ENCODE measurements at places on chromosomes 6 and 20. TPM values are rescaled to one million over a fixed set of nuclear protein-coding genes. Genes with fewer than 3 reads are reported as not detected.

DNA sequence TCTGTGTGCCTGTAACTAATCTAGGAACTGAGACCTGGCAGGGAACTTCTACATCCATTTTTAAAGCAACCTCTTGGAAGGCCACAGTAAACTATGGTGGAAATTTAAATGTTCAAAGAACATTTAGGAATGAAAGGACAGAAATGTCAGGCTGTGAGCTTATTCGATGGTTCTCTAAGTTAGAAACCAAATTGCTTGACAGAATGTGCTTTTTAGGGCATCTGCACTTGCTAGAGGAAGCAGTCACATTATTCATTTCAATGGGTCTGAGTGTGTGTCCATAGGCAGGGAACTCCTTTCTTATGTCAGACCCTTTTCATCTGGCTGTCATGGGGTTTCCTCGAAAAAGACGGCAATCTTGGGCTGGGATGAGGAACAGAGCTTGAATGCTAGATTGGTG is 84.4 kb downstream of the PPP1R14C start:
- H3K27me3 ChIP-seq = peaks cover 35% of the 10 kb centered on the region
- no peaks in the 10 kb centered on the region for H3K36me3 ChIP-seq
- no peaks in the 10 kb centered on the region for H3K4me1 ChIP-seq
- no peak overlapping the region for H3K27ac ChIP-seq
- no peak overlapping the region for H3K4me3 ChIP-seq

The HMGA1 gene
- total RNA-seq = 520 TPM

The PRDM13 gene
- total RNA-seq = 0.05 TPM

GRCh38 chr6:27617046-27617687 is 144.3 kb upstream of the ZNF184 start:
- peaks cover 39% of the 10 kb centered on the region for H3K27me3 ChIP-seq
- DNase-seq = no peak
- H3K4me1 ChIP-seq = peaks cover 16% of the 10 kb centered on the region
- H3K27ac ChIP-seq = no peak overlapping the region
- peak overlapping the region; percentile 83 for H3K4me3 ChIP-seq

DNA sequence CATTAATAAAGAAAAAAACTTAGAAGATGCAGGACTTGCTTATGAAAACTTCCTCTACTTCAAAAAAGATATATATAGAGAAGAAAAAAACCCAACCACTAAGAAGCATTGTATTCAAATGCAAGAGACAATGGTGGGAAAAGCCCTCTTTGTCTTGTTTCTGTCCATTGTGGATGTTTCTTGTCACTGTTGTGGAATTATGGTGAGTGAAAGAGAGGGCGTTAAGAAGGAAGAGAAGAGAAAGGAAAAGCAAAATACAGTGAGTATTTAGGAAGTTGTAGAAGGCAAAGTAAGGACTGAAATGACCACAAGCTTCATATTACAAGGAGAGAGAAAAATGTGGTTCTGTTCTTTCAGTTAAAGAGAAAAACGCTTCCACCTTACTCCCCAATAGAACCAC is 14.1 kb upstream of the THBD start:
- H3K36me3 ChIP-seq = no peaks in the 10 kb centered on the region
- DNase-seq = no peak
- H3K27me3 ChIP-seq = peaks cover 17% of the 10 kb centered on the region
- no peaks in the 10 kb centered on the region for H3K4me1 ChIP-seq

DNA sequence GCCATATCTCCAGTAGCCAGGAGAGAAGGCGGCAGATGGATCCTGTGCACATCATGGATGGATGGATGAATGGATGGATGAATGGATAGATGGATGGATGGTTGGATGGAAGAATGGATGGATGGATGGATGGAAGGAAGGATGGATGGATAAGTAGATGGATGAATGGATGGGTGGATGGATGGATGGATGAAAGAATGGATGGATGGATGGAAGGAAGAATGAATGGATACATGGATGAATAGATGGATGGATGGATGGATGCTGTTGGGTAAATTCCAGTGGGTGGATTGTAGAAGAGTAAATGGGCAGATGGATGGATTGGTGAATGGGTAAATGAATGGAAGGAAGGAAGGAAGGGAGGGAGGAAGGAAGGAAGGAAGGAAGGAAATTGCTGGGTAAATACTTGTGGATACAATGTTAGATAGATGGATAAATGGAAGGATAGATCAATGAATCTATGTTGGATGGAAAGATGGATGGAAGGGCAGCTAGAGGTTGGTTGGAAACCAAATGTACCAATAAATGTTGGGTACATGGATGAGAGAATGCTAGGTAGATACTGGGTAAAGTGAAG is 19.5 kb downstream of the PTGIS start:
- H3K36me3 ChIP-seq = peaks cover 32% of the 10 kb centered on the region
- no peak overlapping the region for H3K4me3 ChIP-seq
- DNase-seq = no peak
- H3K4me1 ChIP-seq = peaks cover 25% of the 10 kb centered on the region
- no peaks in the 10 kb centered on the region for H3K27me3 ChIP-seq

DNA sequence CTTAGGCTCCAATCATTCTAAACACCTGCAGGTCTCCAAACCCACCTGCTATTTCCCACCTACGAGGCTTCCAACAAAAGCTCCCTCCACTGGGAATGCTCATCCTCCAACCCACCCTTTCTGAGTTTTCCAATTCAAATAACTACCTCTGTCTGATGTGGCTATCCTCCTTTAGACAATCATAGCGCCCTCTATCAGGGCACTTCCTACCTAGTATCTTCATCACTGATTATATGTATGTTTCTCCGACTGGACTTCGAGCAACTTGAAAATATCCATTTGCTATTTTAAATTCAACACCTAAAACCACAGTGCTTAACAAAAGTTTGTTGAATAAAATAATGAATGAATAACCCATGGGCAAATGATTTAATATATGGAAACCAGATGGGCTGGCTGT is 41.3 kb downstream of the MTFR2 start:
- H3K36me3 ChIP-seq = no peaks in the 10 kb centered on the region
- no peak overlapping the region for H3K27ac ChIP-seq
- DNase-seq = no peak
- H3K4me1 ChIP-seq = no peaks in the 10 kb centered on the region

GRCh38 chr20:44056010-44056698 is 130.8 kb downstream of the JPH2 start:
- peaks cover 11% of the 10 kb centered on the region for H3K27me3 ChIP-seq
- H3K4me1 ChIP-seq = peaks cover 8% of the 10 kb centered on the region
- peaks cover 17% of the 10 kb centered on the region for H3K36me3 ChIP-seq
- peak; percentile 86 for DNase-seq
- no peak overlapping the region for H3K4me3 ChIP-seq

DNA sequence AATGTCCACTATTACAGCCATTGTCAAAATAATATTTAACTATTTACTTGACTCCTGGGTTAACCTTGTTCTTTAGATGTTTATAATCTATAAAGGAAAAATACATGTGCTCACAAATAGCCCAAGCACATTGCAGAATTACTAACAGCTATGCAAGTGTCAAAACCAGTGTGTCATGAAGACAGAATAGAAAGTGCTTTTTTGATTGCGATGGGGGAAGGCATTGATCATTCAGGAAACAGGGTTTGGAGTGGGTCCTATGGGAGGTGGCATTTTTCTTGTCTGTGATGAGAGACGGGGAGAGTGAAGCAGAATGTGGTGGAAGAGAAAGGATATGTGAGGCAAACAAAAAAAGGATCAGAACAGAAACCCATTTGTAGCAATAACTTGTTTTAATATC is 1.0 kb upstream of the AGPAT4 start:
- H3K27me3 ChIP-seq = peaks cover 17% of the 10 kb centered on the region
- H3K4me1 ChIP-seq = peaks cover 22% of the 10 kb centered on the region
- peak; percentile 55 for DNase-seq
- H3K27ac ChIP-seq = no peak overlapping the region
- peak overlapping the region; percentile 1 for H3K4me3 ChIP-seq

The TUBB2B gene
- 0.12 TPM for total RNA-seq

The SLC52A3 gene
- total RNA-seq = not detected

The BHLHE23 gene
- total RNA-seq = not detected

GRCh38 chr6:100575921-100576320 is 111.2 kb upstream of the SIM1 start:
- no peaks in the 10 kb centered on the region for H3K27me3 ChIP-seq
- no peak for DNase-seq
- H3K36me3 ChIP-seq = peaks cover 19% of the 10 kb centered on the region
- H3K27ac ChIP-seq = no peak overlapping the region
- H3K4me1 ChIP-seq = no peaks in the 10 kb centered on the region

DNA sequence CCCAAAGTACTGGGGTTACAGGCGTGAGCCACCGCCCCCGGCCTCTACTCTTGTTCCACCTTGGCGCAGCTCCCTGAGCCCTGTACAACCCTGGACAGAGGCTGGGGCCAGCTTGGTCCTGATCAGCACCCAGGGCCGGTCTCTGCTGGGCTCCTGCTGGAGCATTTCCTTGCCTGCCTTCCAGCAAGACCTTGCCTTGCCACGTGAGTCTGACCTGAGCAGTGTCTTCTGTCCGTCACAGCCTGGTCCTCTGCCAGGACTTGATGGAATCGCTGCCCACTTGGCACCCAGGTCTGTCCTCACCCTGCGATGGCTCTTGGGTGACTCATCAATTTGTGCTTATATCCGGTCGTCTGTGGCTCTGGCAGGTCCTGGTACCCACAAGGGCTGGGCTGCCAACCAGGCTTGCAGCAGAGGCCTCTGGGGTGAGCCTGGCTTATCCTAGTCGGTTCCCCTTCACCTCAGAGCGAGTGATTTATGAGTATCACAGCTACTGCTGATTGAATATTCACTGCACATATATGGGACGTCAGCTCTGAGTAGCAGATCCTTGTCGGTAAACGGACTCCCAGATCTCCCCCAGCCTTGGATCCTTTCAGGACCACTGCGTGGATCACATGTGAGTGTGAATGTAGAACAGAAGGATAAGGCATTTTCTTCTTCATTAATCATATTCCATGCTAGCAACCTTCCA is 10.1 kb upstream of the SULF2 start:
- H3K4me1 ChIP-seq = no peaks in the 10 kb centered on the region
- no peak overlapping the region for H3K27ac ChIP-seq
- DNase-seq = no peak
- no peaks in the 10 kb centered on the region for H3K36me3 ChIP-seq

GRCh38 chr6:80976336-80976735 is 776.1 kb downstream of the TENT5A start:
- no peak overlapping the region for H3K27ac ChIP-seq
- no peaks in the 10 kb centered on the region for H3K4me1 ChIP-seq
- H3K36me3 ChIP-seq = no peaks in the 10 kb centered on the region

The ARFGEF3 gene
- total RNA-seq = 0.47 TPM

DNA sequence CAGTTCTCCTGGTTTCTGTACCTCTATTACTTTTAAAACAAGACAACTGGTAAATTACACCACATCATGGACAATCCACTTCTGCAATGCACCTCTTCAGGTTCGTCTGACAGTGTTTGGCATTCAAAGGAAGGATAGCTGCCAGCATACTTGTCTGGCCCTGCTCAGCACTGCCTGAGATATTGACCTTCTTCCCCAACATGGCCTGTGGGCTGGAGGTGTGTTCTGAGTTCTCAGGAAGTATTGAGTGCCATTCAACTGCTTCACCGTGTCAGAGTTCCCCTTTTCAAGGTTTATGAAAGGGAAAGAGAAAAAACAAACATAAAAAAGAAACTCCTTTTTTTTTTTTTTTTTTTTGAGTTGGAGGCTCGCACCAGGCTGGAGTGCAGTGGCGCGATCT is 267.9 kb upstream of the SASH1 start:
- H3K27me3 ChIP-seq = no peaks in the 10 kb centered on the region
- H3K4me3 ChIP-seq = no peak overlapping the region
- no peaks in the 10 kb centered on the region for H3K4me1 ChIP-seq
- H3K36me3 ChIP-seq = no peaks in the 10 kb centered on the region

GRCh38 chr6:75296811-75297779 is 12.5 kb upstream of the TMEM30A start:
- no peaks in the 10 kb centered on the region for H3K36me3 ChIP-seq
- H3K27ac ChIP-seq = no peak overlapping the region
- no peak overlapping the region for H3K4me3 ChIP-seq
- peak; percentile 67 for DNase-seq
- no peaks in the 10 kb centered on the region for H3K27me3 ChIP-seq

DNA sequence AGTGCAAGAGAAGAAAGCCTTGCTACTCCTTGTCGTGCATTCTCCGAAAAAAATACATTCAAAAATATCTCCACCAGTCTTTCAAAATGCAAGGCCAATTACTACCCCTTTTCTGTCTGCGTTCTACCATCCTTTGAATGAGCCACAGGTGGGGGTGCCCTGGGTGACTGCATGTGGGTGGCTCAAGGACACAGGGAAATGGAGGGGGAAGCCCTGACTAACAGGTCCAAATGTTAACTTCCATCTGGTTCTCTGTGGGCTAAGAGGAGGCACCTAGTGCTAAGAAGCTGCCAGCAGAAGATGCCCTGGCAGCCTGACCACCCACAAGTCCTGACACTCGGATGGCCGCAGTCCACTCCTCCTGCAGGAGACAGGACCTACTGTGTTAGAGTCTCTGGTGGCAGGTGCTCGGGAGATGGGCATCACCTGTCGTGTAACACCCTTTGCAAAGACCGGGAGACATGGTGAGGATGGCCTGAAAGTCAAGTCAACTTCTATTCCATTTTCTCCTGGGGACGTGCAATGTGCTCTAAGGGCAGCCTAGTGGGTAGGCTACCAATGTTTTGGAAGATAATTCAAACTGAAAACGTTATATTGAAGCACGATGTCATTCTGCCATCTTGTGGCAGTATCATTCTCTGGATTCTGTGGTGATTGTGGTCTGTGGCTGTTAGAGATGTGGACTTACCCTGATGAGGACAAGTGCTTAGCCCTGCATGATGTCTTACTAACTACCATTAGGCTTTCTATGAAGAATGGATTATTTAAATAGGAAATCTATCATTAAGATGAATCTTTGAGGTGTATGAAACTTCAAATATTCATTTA is 27.4 kb upstream of the IGF2R start:
- peaks cover 6% of the 10 kb centered on the region for H3K4me1 ChIP-seq
- no peaks in the 10 kb centered on the region for H3K36me3 ChIP-seq
- peak; percentile 82 for DNase-seq
- H3K27me3 ChIP-seq = peaks cover 18% of the 10 kb centered on the region
- H3K27ac ChIP-seq = no peak overlapping the region
- no peak overlapping the region for H3K4me3 ChIP-seq

The MTHFD1L gene
- 137 TPM for total RNA-seq

The KCNB1 gene
- 0.07 TPM for total RNA-seq

DNA sequence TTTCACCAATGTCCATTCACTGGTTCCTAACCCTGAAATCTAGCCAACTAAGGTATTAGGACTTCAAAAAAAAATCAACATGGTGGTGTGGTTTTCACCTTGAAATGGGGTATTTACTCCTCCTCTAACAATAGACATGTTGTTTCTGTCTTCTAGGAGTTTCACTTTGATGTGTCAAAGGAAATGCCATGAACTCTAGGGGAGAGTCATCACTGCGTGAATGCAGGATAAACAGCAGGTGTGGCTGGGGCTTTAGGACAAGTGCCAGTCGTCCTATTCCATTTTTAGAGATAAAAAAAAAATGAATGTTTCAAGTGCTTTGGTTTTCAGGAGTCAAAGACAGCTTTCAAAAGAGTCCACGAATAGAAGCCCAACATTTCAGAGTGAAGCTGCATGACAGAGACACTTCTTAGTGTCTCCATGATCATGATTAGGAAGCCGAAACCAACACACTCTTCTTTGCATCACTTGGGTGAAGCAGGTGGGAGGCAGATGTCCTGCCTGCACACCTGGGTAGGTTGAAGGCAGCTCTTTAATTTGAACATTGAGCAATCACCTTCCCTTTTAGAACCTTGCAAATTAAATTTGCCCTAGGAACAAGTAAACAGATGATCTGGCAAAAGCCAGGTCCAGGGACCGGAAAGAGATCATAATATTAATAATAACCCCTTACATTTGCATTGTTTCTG is 328.5 kb upstream of the PRDM1 start:
- peak; percentile 75 for DNase-seq
- peaks cover 12% of the 10 kb centered on the region for H3K36me3 ChIP-seq
- H3K27ac ChIP-seq = peak overlapping the region; percentile 89

The TMEM244 gene
- total RNA-seq = not detected

- H3K27me3 ChIP-seq = no peaks in the 10 kb centered on the region
- H3K36me3 ChIP-seq = no peaks in the 10 kb centered on the region
- H3K4me1 ChIP-seq = no peaks in the 10 kb centered on the region
- H3K4me3 ChIP-seq = no peak overlapping the region
- DNase-seq = no peak
Observed at GRCh38 chr20:14913896-14914620, 576.6 kb upstream of the FLRT3 start.

Measured in activated CD4-positive, alpha-beta T cell treated with anti-CD3 and anti-CD28 coated beads, Interleukin-2, amount 10 ng/mL, durations not matched to agents 24 days and 14 days (primary cell).